ENCODE measurements at places on chromosomes 1 and 21.

DNA sequence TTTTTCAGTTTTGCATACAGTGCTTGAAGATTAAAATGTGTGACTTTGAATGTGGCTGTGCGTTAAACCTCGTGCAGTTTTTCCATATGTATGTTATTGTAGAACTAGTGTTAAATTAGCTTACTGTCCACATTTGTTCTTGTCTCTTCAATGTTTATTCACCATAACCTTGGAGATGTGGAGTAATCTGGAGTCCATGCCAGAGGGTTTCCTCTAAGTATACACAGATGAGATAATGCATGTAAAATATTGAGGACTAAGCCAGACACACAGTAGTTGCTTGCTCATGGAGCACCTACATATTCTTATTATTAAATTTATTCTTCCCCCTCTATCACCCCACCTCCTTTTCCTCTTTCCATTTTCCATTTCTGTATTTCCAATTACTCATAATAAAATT, 7.7 kb upstream of the GIPC2 start:
- DNase-seq: no peak

DNA sequence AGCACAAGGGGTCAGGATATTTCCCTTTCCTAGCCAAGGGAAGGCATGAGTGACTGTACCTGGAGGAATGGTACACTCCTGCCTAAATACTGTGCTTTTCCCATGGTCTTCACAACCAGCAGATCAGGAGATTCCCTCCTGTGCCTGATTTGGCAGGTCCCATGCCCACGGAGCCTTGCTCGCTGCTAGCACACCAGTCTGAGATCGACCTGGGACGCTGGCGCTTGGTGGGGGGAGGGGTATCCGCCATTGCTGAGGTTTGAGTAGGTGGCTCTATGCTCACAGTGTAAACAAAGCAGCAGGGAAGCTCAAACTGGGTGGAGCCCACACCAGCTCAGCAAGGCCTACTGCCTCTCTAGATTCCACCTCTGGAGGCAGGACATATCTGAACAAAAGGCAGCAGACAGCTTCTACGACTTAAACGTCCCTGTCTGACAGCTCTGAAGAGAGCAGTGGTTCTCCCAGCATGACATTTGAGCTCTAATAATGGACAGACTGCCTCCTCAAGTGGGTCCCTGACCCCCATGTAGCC, 486.0 kb upstream of the CHRM3 start:
- no peak for DNase-seq

DNA sequence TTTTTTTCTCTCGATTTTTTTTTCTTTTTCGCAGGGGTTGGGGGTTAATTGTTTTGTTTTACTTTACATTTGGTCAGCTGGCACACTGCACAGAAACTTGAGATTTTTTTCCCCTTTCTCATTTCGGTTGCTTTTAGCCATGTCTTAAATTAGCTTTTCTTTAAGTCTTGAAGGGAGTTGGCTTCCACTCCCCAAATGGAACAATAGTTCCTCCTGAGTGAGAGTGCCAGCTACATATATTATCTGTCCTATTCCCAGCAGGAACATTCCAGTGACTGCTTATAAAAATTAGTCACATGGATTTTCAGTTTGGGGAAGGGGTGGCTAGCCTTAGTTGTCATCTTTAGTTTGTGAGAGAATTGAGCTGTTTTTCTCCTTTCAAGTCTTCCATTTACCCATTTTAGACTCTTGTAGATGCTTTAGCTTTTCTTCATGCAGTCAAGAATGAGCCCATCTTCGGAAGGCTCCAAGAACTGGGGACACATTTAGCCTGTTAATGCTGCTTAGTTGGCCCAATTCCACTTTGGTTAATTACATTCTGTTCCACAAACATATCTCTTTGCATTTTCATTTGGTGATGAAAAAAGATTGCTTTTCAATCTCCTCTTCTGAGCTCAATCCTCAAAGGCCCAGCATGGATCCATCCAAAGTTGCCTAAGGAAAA, 510.1 kb upstream of the CXADR start:
- DNase-seq: no peak

DNA sequence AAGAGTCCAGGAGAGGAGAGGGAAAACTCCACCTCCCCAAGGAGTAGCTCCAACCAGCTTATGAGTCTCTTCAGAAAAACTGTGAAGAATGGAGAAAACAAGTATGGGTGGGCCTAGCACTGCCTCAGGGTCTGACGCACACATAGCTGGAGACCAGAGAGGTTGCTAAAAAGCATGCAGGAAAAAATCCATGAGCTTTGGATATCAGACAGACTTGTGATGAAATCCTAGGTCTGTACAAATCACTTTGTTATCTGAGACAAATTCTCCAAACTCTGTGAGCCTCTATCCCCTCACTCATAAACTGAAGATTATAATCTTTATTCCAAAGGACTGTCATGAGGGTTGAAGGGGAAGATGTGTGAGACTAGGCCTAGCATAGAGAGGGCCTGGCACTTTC, 141.5 kb upstream of the FGGY start:
- no peak for DNase-seq

- DNase-seq: no peak
Measured at GRCh38 chr1:2640626-2641025, 7.8 kb upstream of the MMEL1 start.

DNA sequence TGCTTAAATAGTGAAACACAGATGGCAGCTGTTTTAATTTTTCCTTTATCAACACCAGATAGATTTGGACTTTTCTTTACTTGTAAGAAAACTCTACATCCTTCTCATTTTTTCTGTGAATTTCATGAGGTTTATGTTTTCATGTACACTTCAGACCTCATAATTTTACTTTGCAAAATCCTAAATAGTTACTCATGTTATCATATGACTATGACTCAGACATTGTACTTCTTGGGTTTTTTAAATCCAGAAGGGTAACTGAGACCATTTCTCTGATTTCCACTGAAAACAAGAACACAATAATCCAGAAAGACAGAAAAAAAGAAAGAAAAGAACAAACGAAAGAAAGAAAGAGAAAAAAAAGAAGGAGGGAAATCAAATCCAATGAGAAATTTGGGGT, 1021.6 kb downstream of the NCAM2 start:
- DNase-seq: no peak

GRCh38 chr1:151425103-151425502, 25.7 kb downstream of the PSMB4 start:
- DNase-seq: no peak

Data from stimulated activated CD4-positive, alpha-beta T cell treated with anti-CD3 and anti-CD28 coated beads, Interleukin-2, amount 100 ng/mL, for 24 hours (primary cell).